ENCODE measurements at places on chromosomes 12 and 14. TPM values are rescaled to one million over a fixed set of nuclear protein-coding genes. Genes with fewer than 3 reads are reported as not detected.
A peak's percentile ranks its signal among the peaks of the same experiment; 100 is the strongest.

GRCh38 chr12:130357729-130358330 is 20.1 kb downstream of the PIWIL1 start:
- H3K36me3 ChIP-seq, result no peaks in the 10 kb centered on the region
- no peaks in the 10 kb centered on the region for H3K27me3 ChIP-seq
- no peak overlapping the region for H3K4me3 ChIP-seq
- no peaks in the 10 kb centered on the region for H3K4me1 ChIP-seq
- DNase-seq, result no peak

DNA sequence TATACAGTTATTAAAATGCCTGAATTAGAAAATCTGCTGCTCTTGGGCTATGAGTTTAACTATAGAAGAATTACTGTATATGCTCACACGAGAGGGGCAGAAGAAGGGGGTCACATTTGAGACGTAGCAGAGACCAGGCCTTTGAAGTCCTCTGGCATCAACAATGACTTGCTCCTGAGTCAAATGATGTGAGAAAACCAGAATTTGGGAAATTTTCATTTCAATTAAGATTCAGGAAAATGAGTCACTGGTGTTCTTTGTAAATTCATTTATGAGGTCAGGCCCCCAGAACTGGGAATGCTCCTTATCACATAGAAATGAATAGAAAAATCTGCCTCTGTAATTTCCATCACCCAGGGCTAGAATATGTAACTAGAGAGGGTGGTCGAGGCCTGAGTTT is 92.9 kb downstream of the APAF1 start:
- H3K36me3 ChIP-seq, result no peaks in the 10 kb centered on the region
- no peak overlapping the region for H3K4me3 ChIP-seq
- no peaks in the 10 kb centered on the region for H3K27me3 ChIP-seq
- no peak for DNase-seq
- no peak overlapping the region for H3K27ac ChIP-seq

- no peak overlapping the region for H3K4me3 ChIP-seq
- H3K27ac ChIP-seq, result no peak overlapping the region
- DNase-seq, result no peak
- peaks cover 11% of the 10 kb centered on the region for H3K4me1 ChIP-seq
- H3K27me3 ChIP-seq, result no peaks in the 10 kb centered on the region
- peaks cover 8% of the 10 kb centered on the region for H3K36me3 ChIP-seq
These were observed 10.4 kb downstream of the CORO1C start for GRCh38 chr12:108720757-108721514.

DNA sequence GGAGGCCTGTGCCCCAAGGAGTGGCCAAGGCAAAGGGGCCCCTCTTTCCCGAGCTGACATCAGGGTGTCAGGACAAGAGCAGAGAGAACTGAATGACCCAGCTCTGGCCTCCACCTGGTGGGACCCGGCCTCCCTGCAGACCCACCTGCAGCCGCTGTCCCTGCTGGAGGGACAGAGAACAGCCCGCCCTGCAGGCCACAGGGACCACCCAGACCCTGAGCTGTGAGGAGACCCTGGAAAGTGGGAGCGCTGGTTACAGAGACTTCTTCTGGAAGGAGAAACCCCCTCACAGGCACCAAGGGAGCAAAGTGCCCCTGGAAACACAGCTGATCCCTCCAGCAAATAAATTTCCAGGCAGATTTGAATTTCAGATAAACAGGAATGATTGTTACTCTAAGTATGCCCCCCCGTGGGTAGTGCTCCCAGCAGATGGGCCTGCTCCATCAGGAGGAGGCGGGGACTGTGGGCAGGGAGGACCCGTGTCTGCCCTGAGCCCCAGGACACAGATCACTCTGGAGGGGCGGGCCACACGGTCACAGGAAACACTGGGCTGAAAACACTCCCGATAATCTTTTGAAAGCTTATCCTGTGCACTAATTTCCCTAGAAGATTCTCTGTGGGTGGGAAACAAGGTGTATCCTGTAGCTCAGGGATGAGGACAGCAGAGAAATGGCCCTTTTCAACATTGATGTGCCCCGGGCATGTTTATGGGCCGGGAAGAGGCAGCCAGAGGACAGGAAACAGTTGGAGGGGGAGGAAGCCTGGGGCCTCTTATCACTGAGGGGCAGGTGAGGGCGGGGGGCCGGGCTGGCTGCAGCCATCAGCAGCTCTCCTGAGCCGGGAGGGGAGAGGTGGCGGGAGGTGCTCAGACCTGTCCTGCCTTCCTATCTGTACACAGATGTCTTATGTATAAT is 276.0 kb downstream of the ADGRD1 start:
- no peaks in the 10 kb centered on the region for H3K27me3 ChIP-seq
- no peak overlapping the region for H3K4me3 ChIP-seq
- DNase-seq, result peak; percentile 87
- no peak overlapping the region for H3K27ac ChIP-seq
- peaks cover 3% of the 10 kb centered on the region for H3K4me1 ChIP-seq

DNA sequence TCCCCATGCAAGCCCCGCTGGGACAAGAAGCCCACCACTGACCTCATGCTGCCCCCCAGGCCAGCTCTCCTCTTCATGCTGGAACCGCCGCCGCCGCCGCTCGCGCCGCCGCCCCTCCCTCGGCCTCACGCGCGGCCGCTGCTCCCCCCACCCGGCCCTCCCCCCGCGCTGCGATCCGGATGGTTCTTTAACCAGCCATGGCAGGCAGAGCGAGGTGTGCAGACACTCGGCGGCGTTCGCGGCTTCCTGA is at the start of gene DCAF5:
DCAF5 (minus strand) TSS at position 218 of the 250 bp plus-strand sequence; CDS start at position 77, 141 bp downstream.
- peaks cover 4% of the 10 kb centered on the region for H3K4me1 ChIP-seq
- peak within 1 kb of the TSS; percentile 91 for H3K4me3 ChIP-seq
- no peak for DNase-seq
- H3K27me3 ChIP-seq, result no peaks in the 10 kb centered on the region
- H3K36me3 ChIP-seq, result peaks cover 4% of the 10 kb centered on the region

DNA sequence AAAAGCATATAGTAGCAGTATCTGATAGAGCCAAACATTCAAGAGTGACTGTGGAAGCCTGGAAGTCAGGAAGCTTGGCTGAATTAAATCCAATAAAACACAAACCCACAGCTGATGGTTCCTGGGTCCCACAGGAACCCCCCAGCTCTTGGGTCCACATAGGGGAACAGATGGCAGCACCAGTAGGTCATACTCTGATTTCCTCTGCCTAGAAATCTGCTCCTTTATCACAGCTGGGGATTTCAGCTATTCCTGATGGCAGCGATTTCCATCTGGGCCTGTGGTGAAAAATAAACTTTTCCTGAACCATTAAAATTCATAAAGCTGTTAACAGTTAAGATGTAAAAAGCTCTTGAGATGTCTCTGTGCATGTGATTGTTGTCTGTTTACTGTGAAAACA is 202.0 kb upstream of the FRMD6 start:
- no peaks in the 10 kb centered on the region for H3K27me3 ChIP-seq
- no peaks in the 10 kb centered on the region for H3K4me1 ChIP-seq
- H3K4me3 ChIP-seq, result no peak overlapping the region
- H3K36me3 ChIP-seq, result no peaks in the 10 kb centered on the region
- no peak overlapping the region for H3K27ac ChIP-seq
- DNase-seq, result no peak

- no peak overlapping the region for H3K27ac ChIP-seq
- H3K27me3 ChIP-seq, result peaks cover 3% of the 10 kb centered on the region
- DNase-seq, result no peak
- H3K4me1 ChIP-seq, result peaks cover 10% of the 10 kb centered on the region
- H3K4me3 ChIP-seq, result no peak overlapping the region
- no peaks in the 10 kb centered on the region for H3K36me3 ChIP-seq
These were observed 101.7 kb downstream of the DUSP6 start for GRCh38 chr12:89250636-89251035.

GRCh38 chr12:21248679-21249078 is 86.0 kb downstream of the SLCO1A2 start:
- H3K36me3 ChIP-seq, result no peaks in the 10 kb centered on the region
- no peak overlapping the region for H3K27ac ChIP-seq
- H3K4me3 ChIP-seq, result no peak overlapping the region
- DNase-seq, result no peak
- H3K27me3 ChIP-seq, result no peaks in the 10 kb centered on the region

- H3K4me3 ChIP-seq, result no peak overlapping the region
- H3K27me3 ChIP-seq, result no peaks in the 10 kb centered on the region
- no peaks in the 10 kb centered on the region for H3K36me3 ChIP-seq
- no peak overlapping the region for H3K27ac ChIP-seq
These were observed 130.2 kb upstream of the LRFN5 start for GRCh38 chr14:41476526-41476925.

GRCh38 chr12:6376079-6376869 is 911 bp upstream of the SCNN1A start:
- peak overlapping the region; percentile 48 for H3K27ac ChIP-seq
- peaks cover 16% of the 10 kb centered on the region for H3K4me1 ChIP-seq
- DNase-seq, result peak; percentile 83
- H3K36me3 ChIP-seq, result peaks cover 3% of the 10 kb centered on the region
- H3K27me3 ChIP-seq, result no peaks in the 10 kb centered on the region

DNA sequence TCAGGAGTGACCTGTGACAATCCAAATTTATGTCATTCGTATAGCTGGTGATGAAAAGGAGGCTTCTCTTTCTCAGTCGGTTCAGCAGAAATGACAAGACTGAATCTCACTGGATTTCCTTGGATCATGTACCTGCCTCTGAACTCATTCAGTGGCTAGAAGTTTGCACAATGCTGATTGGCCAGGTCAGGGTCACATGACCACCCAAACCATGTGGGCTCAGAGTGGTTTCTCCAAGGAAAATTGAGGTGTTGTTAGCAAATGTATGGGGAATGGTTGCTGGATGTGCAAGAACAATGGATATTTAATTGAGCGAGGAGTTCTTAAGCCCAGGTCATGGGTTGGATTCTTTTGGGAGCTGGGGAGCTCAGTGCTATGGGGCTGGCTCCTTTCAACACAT is 227.5 kb downstream of the AACS start:
- no peaks in the 10 kb centered on the region for H3K27me3 ChIP-seq
- H3K36me3 ChIP-seq, result peaks cover 6% of the 10 kb centered on the region
- no peak overlapping the region for H3K4me3 ChIP-seq
- no peaks in the 10 kb centered on the region for H3K4me1 ChIP-seq
- DNase-seq, result no peak

- H3K27me3 ChIP-seq, result no peaks in the 10 kb centered on the region
- H3K4me1 ChIP-seq, result no peaks in the 10 kb centered on the region
- H3K4me3 ChIP-seq, result peak overlapping the region; percentile 38
- H3K36me3 ChIP-seq, result peaks cover 5% of the 10 kb centered on the region
These were observed 11.9 kb downstream of the RHOF start for GRCh38 chr12:121781484-121781997.

DNA sequence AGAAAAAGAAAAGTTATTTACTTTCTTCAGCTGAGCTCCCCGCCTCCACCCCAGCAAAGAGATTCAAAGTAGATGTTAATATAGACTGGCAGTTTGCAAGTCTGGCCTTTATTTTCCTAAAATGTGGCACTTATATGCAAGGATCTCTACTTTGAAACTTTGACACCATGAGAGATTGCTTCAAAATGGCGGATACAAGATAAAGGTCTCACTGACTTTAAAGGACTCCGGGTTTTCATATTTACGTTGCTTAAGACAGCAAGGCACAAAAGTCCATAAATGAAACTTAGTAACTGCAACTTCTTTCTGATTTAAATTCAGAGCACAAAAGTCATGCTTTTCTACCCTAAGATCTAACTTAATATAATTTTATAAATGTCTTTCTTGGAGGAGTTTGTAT is 3.5 kb downstream of the OTX2 start:
- no peak for DNase-seq
- peaks cover 62% of the 10 kb centered on the region for H3K27me3 ChIP-seq
- H3K36me3 ChIP-seq, result peaks cover 63% of the 10 kb centered on the region
- peak overlapping the region; percentile 97 for H3K4me3 ChIP-seq

DNA sequence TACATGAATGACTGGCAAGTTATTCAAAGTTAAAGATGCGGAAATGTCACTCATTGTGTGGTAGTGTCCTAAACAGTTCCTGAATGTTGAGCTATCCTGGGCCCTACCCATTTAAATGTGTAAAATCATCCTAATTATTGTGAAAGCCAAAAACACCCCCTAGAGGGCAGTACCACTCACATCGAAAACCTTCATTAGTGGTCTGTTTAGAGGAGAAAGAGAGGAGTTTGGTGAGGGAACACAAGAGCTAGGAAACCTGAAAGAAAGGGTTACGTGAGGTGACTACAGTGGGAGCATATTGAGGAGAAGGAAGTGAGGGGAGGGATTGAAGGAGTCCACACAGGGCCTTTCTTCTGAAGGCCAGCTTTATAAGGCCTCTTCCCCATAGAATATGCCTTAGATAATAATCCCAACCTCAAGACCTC is 2.5 kb upstream of the TEP1 start:
- no peak overlapping the region for H3K27ac ChIP-seq
- H3K27me3 ChIP-seq, result no peaks in the 10 kb centered on the region
- no peaks in the 10 kb centered on the region for H3K4me1 ChIP-seq
- no peak overlapping the region for H3K4me3 ChIP-seq
- no peaks in the 10 kb centered on the region for H3K36me3 ChIP-seq
- DNase-seq, result no peak

- no peak for DNase-seq
- no peaks in the 10 kb centered on the region for H3K36me3 ChIP-seq
- 0 out of 2 replicates have a peak, but pooled peaks cover 4% of the 10 kb centered on the region for H3K4me1 ChIP-seq
- no peak overlapping the region for H3K4me3 ChIP-seq
- no peaks in the 10 kb centered on the region for H3K27me3 ChIP-seq
These were observed 46.2 kb downstream of the RPH3A start for GRCh38 chr12:112837629-112838197.

DNA sequence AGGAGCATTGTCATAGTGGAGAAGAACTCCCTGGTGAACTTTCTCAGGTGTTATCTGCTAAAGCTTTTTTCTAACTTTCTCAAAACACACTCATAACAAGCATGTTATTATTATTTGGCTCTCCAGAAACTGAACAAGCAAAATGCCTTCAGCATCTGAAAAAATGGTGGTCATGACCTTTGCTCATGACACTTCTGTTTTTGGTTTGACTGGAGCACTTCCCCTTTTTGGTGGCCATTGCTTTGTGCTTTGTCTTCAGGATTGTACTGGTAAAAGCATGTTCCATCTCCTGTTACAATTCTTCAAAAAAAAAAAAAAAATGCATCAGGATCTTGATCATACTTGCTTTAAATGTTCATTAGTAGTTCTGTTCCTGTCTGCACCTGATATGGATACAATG is 1241.6 kb upstream of the USP15 start:
- H3K4me1 ChIP-seq, result no peaks in the 10 kb centered on the region
- no peak overlapping the region for H3K4me3 ChIP-seq
- H3K36me3 ChIP-seq, result peaks cover 9% of the 10 kb centered on the region
- no peak for DNase-seq

GRCh38 chr14:30885840-30886740 is 11.7 kb downstream of the COCH start:
- no peak overlapping the region for H3K27ac ChIP-seq
- H3K4me3 ChIP-seq, result no peak overlapping the region
- H3K27me3 ChIP-seq, result no peaks in the 10 kb centered on the region
- no peaks in the 10 kb centered on the region for H3K4me1 ChIP-seq

ANGEL1 gene
- total RNA-seq, result 21.5 TPM

PZP gene
- total RNA-seq, result not detected

GALNT8 gene
- total RNA-seq, result 5.4 TPM

GPX2 gene
- total RNA-seq, result 0.79 TPM

SLC35F4 gene
- total RNA-seq, result not detected

CLIP1 gene
- 20.1 TPM for total RNA-seq

TAS2R42 gene
- not detected for total RNA-seq

GCH1 gene
- total RNA-seq, result 7.7 TPM

TESPA1 gene
- not detected for total RNA-seq

SPATS2 gene
- total RNA-seq, result 17.1 TPM

HHIPL1 gene
- total RNA-seq, result 2.6 TPM

POLE2 gene
- 25.7 TPM for total RNA-seq

All from H9 (cell line).